RKO (cell line): ENCODE measurements at places on chromosomes 1 and 21.
A peak's percentile ranks its signal among the peaks of the same experiment; 100 is the strongest.

DNA sequence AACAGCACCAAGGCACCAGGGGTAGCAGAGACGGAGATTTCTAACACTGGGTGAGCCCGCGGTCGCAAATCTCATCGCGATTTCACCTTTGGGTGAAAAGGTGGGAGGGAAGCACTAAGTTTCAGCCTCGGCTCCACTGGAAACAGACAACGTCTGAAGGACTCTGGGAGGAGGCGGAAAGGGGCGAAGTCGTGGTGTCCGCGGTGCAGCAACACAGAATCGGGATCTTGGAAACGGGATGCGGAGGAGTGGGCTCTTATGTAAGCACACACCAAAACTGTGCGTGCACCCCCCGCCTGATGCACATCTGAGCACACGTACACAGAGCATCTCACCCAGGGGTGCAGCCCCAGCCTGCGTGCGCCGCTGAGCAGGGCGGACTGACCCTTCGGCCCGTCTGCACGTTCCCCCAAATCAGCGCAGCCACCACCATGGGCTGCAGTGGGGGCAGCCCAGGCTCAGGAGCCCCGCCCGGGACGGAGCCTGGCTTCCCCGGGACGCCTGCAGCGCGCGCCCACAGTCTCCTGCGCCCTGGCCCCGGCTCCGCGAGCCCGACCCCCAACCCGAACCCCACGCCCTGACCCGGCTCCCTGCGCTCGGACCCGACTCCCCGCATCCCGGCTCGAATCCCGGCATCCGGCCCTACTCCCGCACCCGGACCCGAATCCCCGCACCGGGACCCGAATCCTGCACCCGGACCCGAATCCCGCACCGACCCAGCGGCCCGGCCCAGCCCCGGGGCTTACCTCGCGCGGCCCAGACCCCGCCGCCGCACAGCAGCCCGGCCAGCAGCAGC, 670 bp downstream of the CLSTN1 start:
- DNase-seq: peak; percentile 42

- DNase-seq: no peak
These were observed 146.9 kb upstream of the POGK start for GRCh38 chr1:166692346-166692745.

GRCh38 chr1:20589331-20590278, 708 bp downstream of the CDA start:
- DNase-seq: no peak

DNA sequence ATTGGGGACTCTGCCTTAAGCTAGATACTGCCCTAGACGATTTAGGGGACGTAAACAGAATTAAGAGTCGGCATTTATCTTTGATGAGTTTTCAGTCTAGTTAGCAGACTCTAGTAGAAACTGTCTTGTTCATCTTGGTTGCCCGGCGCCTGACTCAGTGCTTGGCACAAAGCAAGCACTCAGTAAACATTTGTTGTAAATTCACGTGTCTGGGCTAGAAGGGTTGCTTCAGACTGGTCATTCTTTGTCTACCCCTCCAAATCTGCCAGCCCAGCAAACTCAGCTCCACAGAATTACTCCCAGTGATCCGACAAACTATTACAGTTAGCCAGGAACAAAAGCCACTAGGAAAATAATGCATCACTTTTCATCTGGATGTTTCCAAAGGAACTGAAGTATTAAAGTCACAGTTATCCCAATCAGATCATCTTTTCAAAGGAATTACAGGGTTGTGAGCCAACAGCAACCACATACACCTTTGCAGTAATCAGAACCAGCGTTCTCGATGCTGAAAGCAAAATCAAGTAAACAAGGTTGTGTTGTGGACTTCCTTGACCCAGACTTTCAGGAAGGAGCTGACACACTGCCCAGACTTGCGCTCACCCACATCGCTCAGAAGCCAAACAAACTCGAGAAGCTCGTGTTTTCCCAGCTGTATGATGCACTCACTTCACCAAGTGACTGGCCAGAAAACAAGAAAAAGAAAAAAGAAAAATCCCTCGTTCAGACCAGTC, 66.5 kb upstream of the GADD45A start:
- no peak for DNase-seq

DNA sequence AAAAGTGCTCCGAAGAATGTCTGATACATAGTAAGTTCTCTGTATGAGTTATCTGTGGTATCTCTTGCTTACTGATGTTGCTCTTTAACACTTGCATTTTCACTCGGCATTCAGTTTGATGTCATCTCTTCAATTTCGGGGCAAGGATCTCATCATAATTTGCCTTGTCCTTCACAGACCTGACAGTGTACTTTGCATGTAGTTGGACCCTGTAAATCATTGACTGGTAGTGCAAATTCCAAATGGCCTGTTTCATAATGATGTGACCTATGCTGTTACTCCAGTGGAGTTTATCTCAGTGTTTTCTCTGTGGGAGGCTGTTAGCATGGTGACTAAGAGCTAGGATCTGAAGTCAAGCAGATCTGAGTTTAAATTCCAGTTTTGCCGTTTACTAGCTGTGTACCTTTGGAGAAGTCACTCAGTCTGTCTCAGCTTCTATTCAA, 34.2 kb upstream of the ABCD3 start:
- DNase-seq: no peak

- no peak for DNase-seq
These were observed 85.5 kb downstream of the PLPPR5 start for GRCh38 chr1:98919211-98919610.

- DNase-seq: no peak
These were observed 308.9 kb upstream of the RUNX1 start for GRCh38 chr21:35358008-35358407.

DNA sequence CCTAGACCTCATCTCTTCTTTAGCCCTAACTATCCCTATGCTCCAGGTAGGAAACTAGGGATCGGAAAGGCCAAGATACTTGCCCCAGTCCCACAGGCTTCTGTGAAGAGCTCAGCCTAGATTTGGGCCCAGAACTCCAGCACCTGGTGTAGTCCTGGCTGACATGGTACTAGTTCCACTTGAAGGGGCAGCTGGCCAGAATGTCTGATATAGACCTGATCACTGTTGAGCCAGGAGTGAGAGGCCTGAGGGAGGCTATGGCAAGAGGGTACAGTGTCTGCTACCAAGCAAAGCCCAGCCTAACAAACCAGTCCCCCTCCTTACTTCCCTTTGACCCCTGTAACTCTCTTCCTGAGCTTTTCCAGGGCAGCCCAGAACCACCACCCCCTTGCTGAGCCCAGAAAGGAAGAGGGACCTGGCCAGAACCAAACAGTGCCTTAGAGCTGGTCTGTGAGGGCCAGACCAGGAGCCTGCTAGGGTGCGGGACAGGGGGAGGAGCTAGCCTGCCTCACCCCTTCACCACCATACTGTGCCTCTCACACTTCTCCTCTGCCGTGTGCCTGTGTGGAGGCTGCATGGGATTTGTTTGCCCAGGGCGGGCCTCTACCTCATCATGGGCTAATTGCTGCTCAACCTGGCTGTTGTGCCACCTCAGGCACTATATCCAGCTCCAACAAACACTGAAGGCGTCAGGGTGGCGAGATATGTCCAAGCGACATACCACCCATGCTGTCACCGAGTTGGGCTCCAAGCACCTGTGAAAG, 10.9 kb downstream of the POMGNT1 start:
- DNase-seq: no peak

DNA sequence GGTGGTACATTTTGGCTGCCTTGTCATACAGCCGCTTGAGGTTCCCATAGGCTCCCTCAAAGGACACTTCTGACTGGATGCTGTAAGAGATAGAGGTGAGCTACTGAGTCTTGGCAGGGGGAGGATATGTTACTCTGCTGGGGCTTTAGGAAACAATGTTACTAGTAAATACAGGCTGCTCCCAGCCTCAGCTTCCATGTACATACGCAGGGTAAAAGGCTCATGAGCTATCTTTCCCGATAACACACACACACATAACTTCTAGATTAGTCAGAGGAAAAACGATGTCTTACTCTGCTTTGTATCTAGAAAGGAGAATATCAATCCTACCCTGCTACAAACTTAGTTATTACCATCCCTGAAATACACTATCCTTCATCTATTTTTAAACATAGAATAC, 14.3 kb downstream of the SMG5 start:
- peak; percentile 24 for DNase-seq

- no peak for DNase-seq
These were observed 8.3 kb downstream of the ADCY10 start for GRCh38 chr1:167905671-167906070.

- no peak for DNase-seq
These were observed 622.6 kb downstream of the ADGRL2 start for GRCh38 chr1:82423174-82423815.

DNA sequence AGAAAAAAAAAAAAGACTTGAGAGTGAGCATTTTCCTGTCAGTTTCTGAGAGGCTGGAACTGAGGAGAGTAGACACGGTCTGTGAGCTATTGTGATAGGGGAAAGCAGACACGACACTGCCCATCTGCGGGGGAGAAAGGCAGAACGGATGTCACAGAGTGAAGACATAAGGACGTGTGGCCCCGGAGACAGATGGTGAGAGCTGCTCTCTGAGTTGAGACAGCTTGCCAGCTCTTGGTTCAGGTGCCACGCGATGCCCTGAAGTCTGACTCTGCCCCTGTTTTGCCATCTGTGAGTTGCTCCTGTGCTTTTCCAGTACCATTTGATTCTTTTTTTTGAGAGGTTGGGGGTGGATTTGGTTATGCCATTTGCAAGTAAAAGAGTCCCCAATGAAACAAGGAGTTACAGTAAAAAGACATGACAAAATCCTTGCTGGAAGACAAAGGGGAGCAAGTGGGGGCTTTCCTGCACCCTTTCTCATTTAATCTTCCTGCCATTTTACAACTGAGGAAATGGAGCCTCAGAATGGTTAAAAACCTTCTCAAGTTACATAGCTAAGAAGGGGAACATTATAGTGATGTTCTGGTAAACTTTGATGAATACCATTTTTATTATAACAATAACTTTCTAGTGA, 128.9 kb upstream of the DNAH14 start:
- no peak for DNase-seq

DNA sequence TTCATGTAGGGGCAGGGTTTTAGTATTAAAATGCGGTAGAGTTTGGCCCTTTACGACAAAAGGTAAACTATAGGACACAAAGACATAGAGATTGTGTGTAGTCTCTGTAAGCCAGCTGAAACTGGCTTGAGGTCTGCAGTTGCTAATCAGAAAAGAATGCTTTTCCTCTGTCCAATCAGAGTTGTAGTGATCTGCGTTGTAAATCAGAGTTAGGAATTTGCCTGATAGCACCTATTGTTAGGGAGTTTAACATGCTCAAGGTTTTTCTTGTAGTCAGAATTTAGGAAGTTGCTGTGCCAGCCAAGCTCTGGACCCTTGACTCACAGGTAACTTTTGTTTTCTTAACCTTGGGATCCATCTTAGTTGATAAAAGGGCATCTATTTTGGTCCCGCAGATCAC, 61.2 kb upstream of the VTCN1 start:
- no peak for DNase-seq

GRCh38 chr1:17308593-17308992, 596 bp downstream of the PADI4 start:
- no peak for DNase-seq

- DNase-seq: peak; percentile 32
These were observed 1.9 kb downstream of the PUM1 start for GRCh38 chr1:31063631-31064030.

DNA sequence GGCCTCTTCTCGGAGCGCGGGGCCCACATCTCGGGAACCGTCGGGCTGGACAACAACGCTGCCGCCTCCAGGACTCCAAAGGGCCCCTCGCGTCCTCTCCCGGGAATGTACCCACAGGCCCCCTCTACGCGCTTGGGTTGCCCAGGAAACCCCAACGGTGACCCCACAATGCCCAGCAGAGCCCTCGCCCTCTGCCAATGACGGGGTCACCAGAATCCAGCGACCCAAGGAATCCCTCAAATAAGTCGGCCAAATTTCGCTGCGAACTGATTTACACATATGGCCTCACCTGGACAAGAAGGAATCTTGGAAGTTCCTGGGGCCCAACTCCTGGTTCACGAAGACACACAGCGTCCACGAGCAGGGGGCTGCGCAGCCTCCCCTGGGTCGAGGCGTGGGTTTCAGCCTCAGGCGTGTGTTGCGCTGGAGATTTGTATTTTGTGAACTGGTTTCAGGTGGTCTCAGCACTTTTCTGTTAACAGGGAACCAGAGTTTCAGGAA, 78.1 kb downstream of the DESI2 start:
- no peak for DNase-seq

- DNase-seq: no peak
These were observed 9.0 kb downstream of the TSACC start for GRCh38 chr1:156347331-156347730.

DNA sequence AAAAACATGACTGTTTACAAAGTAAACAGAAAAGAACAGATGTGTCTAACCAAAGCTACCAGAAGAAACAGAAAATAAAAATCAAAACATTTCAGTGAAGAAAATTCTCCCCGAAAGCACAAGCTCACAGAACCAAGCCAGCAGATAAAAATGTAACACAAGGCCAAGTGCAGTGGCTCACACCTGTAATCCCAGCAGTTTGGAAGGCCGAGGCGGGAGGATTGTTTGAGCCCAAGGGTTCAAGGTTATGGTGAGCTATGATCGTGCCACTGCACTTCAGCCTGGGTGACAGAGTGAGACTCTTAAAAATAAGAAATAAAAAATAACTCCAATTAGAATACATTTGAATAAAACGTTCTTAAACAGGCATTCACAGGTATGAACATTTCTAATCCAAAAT, 19.1 kb upstream of the DDOST start:
- DNase-seq: no peak

GRCh38 chr1:150080784-150081183, 13.2 kb downstream of the VPS45 start:
- DNase-seq: no peak

GRCh38 chr1:54464031-54464476, 57.9 kb upstream of the SSBP3 start:
- DNase-seq: no peak

GRCh38 chr21:27423038-27423437, 456.1 kb upstream of the ADAMTS5 start:
- DNase-seq: no peak

DNA sequence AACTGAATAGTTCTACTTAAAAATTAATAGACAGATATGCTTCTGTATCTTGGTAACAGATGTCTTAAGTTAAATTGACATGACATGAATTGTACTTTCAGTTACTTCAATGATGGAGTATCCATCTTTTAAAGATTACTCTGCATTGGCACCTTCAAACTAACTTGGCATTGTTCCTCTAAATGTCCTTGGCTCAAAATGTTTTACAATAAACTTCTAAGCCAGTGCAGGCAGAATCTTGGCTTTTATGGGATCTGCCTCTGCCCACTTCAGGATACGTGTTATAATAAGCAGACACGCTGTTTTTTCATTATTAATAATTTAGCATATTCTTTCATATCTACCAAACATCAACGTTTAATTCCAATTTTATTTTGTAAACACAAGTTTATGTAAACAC, 873.4 kb upstream of the ADAMTS5 start:
- no peak for DNase-seq

DNA sequence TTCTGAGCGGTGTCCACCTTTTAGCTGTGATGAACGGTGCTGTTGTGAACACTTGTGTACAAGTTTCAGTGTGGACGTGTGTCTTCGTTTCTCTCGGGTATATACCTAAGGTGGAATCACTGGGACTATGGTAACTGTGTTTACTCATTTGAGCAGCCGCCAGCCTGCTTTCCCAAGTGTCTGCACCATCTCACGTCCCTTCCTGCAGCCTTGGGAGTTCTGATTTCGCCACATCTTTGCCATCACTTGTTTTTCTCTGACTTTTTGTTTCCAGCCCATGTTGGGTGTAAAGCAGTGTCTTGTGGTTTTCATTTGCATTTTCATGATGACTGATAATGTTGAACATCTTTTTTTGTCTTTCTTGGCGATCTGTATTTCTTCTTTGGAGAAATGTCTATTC, 40.4 kb downstream of the COL18A1 start:
- no peak for DNase-seq

- DNase-seq: no peak
These were observed 229.5 kb downstream of the TRABD2B start for GRCh38 chr1:47767741-47768100.
